ENCODE measurements at places on chromosomes 2 and 18.

DNA sequence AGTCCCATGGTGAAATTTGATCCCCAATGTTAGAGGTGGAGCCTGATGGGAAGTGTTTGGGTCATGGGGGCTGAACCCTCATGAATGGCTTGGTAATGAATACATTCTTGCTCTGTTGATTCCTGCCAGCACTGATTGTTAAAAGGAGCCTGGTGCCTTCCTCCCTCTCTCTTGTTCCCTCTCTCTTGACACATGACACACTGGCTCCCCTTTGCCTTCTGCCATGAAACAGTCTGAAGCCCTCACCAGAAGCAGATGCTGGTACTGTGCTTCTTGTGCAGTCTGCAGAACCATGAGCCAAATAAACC is 30.6 kb upstream of the EPC2 start:
- no peak for DNase-seq
- H3K27me3 ChIP-seq = peaks cover 20% of the 10 kb centered on the region
- H3K27ac ChIP-seq = no peak overlapping the region
- H3K36me3 ChIP-seq = no peaks in the 10 kb centered on the region

GRCh38 chr2:29394311-29394980 is 279.2 kb downstream of the CLIP4 start:
- H3K36me3 ChIP-seq = no peaks in the 10 kb centered on the region
- H3K27me3 ChIP-seq = peaks cover 21% of the 10 kb centered on the region
- H3K27ac ChIP-seq = no peak overlapping the region
- no peak overlapping the region for H3K4me3 ChIP-seq

DNA sequence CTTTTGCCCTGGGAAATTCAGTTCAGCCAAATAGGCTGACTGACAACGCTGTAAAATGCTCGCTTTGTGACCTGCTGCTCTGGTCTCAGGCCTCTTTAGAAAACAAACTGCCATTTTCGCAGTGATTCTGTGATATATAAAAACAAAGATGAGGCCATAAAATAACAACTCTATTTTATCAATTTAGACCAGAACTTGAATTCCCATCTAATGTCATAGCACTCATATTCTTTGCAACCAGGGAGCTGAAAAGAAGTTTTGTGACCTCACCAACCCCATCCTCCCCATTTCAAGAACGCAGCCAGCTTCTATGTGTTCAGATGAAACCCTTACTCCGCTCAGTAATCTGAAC is 40.3 kb downstream of the TCF4 start:
- DNase-seq = no peak
- no peaks in the 10 kb centered on the region for H3K4me1 ChIP-seq
- H3K27me3 ChIP-seq = no peaks in the 10 kb centered on the region
- no peaks in the 10 kb centered on the region for H3K36me3 ChIP-seq
- no peak overlapping the region for H3K4me3 ChIP-seq

DNA sequence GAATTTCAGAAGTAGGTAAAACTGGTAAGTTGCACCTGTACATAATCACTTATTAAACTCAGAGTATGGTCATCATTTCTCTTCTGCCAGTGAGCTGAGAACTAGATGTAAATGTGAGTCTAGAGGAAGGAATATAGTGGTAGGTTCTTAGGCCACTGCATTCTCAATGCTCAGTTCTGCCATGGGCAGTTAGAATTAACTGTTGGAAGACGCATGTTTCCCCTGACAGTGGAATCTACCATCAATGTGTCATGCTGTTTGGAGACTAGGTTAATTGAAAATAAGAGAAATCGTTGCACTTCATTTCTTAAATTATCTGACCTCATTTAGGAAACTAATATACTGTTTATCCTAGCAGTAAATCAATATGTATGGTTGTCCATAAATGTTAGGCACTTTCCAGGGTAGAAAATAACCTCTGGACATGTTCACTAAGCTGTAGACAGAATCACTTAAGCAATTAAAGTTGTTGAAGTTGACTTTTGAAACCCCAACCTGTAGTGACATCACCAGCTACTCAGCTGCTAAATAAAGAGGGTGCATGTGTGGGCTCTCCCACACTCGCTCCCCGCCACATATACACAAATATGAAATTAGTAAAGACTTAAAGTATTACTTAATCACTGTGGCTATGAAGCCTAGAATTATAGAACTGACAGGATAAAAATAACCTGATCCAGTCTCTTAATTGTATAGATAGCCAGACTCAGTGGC is 91.5 kb upstream of the NOSTRIN start:
- H3K27ac ChIP-seq = no peak overlapping the region
- peaks cover 5% of the 10 kb centered on the region for H3K4me1 ChIP-seq
- H3K27me3 ChIP-seq = no peaks in the 10 kb centered on the region
- no peak overlapping the region for H3K4me3 ChIP-seq
- H3K36me3 ChIP-seq = no peaks in the 10 kb centered on the region

- H3K27me3 ChIP-seq = peaks cover 8% of the 10 kb centered on the region
- no peaks in the 10 kb centered on the region for H3K4me1 ChIP-seq
- no peaks in the 10 kb centered on the region for H3K36me3 ChIP-seq
- DNase-seq = no peak
These were observed 71.4 kb downstream of the KCNF1 start for GRCh38 chr2:10982931-10983701.

Measured in activated T-cell treated with anti-CD3 and anti-CD28 coated beads, Interleukin-2, amount 50 U/mL, for 72 hours (primary cell).